Stimulated activated CD8-positive, alpha-beta memory T cell treated with anti-CD3 and anti-CD28 coated beads, Interleukin-7, amount 100 ng/mL, for 1 hour (primary cell): ENCODE measurements at places on chromosomes 4 and X.

DNA sequence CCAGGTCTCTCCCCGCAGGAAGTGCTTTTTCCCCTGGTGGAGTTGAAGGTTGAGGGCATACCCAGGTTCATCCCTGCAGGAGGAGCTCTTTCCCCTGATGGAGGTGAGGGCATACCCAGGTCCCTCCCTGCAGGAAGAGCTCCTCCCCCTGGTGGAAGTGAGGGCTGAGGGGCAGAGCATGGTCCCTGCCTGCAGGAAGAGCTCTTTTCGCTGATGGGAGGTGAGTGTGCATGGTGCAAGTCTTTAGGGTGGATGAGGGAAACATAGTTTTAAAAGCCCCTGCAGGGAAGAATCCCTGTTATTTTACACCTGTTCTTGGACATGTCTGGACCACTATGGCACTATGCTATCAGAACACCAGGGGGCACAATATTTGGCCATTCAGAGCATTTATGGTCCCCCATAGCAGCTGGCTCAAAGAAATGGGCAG is 43.7 kb upstream of the PUDP start:
- no peak for DNase-seq

- DNase-seq: no peak
Measured at GRCh38 chr4:8844976-8845690, 26.5 kb downstream of the HMX1 start.

GRCh38 chr4:80097400-80098177 is 24.6 kb upstream of the ANTXR2 start:
- no peak for DNase-seq

DNA sequence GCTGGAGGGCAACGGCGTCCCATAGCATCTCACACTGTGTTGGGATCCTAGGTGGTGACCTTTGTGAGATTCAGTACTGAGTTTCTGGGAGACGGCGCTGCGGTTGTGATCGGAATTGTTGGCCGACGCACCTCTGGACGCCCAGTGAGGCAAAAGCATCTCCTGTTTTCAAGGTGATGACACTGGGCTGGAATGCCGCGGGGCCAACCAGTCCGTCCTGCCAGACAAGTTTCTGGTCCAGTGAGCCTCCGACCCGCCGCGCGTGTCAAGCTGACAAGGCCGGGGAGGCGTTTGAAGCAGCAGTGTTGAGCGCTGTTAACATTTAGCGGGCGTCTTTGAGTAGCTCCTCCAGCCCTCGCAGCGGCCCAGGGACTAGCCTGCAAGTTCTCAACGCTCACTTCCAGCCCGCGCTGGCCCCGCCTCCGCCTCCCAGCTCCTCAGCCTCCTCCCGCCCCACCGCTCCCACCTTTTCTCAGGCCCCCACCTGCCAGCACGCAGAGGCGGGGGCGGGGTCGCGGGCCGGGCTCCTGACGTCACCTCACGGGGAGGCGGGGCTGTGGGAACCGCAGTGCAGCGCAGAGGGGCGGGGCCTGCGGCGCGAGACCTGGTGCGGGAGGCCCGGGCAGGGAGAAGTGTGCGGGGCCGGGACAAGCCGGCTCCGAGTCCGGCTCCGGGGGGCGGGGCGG is 482 bp upstream of the CDS1 start:
- DNase-seq: peak; percentile 80

- no peak for DNase-seq
Measured at GRCh38 chrX:17496407-17496806, 121.4 kb downstream of the NHS start.

GRCh38 chr4:37687194-37687562 is 1.0 kb upstream of the RELL1 start:
- no peak for DNase-seq

- no peak for DNase-seq
Measured at GRCh38 chrX:42247241-42247640, 323.9 kb upstream of the CASK start.

- no peak for DNase-seq
Measured at GRCh38 chr4:106287353-106287969, 28.5 kb downstream of the TBCK start.

GRCh38 chr4:81625422-81626417 is 154.0 kb upstream of the RASGEF1B start:
- no peak for DNase-seq

GRCh38 chr4:182600093-182600492 is 317.1 kb downstream of the DCTD start:
- no peak for DNase-seq
